ENCODE measurements at places on chromosomes 2 and 18.
A peak's percentile ranks its signal among the peaks of the same experiment; 100 is the strongest.

DNA sequence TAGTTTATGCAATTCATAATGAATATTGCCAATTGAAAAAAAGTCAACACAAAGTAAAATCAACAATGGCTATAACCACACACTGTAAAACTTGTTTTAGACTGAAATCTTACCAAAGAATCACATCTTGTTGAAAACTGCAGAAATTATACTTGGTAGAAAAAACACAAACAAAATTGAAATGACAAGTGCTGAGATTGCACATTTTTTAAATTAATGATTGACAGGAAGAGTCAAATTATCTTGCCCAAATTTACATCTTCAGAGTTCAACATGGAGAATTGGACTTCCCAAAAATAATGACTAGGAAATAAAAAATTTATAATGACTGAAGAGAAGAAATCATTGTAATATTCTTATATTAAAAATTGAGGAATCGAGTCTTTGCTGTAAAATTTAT, 84.6 kb upstream of the TTC39C start:
- no peak for DNase-seq

GRCh38 chr18:253121-253520, 14.7 kb downstream of the THOC1 start:
- no peak for DNase-seq

DNA sequence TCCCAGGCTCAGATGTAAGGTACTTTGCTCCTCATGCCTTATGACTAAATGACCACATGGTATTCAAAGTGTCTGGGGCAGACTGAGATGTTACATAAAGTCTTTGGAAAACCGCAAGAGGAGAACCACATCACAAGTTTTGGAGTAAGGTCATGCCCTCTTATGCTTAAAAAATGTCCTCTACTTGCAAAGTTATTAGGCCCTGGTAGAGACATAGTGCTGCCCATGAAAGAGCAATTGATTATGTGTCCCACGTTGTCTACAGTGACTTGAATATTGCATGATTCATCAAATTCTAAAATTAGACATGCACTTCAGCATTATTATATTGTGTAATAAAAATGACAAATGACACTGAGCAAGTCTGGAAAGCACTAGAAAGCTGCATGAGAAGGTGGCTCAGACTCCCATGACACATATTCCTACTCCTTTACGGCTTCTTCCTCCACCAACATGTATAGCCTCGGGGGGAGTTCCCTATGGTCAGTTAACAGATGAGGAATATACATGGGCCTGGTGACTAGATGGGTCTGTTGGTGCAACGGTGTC, 602.6 kb upstream of the VRK2 start:
- no peak for DNase-seq

DNA sequence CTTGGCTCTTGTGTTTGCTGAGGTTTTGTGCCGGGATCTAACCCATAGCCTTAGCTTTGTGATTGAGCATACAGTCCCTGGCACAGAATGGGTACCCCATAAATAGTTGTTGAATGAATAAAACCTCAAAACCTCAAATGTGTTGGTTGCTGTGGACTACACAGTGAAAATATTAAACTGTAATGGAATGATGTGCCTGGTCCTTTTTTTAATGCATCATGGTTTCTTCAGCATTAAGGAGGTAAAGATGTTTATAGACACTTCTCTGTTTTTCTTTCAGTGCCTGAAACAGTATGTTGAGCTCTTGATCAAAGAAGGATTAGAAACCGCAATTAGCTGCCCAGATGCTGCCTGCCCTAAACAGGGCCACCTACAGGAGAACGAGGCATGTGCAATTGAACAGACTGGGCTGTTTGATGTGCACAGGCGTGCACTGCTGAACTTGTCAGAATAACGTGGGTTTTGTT, 97.0 kb downstream of the RNF144A start:
- peak; percentile 28 for DNase-seq

GRCh38 chr2:135299658-135300244, 231.3 kb downstream of the ZRANB3 start:
- no peak for DNase-seq

DNA sequence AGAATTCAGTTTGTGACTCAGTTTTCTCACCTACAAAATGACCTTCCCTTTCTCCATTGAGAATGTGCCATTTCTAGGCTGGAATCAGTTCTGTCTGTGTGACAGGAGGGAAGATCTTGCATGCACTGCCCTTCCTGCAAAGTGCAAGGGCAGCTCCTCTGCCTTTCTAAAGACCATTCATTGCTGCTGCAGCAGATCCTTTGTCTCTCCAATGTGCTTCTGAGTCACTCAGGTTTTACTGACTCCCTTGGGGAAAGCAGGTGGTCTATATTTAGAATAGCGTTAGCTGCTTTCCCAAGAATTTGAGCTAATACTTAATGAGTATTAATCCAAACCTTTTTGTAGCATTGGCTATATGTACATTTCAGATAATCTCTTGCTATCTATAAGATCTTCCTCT, 62.5 kb downstream of the DAW1 start:
- DNase-seq, result no peak

DNA sequence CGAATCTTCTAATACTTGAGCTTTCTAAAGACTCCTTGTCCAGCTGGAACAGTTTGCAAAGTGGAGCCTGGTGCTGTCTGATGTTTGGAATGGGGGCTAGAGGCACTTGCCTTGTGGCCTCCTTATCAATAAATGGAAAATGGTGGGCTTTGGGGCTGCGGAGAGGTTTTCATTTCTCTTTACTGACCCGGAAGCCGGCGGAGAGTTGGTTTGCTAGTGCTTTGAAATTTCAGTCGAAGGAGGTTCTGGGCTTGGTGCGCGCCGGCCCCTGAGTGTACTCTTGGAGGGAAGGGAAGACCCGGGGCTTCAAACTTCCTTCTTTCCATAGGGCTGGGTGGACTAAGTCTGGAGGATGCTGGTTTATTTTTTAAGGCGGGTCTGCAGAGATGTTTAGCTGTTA, 714 bp downstream of the RPIA start:
- DNase-seq, result peak; percentile 13

- DNase-seq, result no peak
Measured at GRCh38 chr2:112023707-112024106, 31.4 kb upstream of the TMEM87B start.

DNA sequence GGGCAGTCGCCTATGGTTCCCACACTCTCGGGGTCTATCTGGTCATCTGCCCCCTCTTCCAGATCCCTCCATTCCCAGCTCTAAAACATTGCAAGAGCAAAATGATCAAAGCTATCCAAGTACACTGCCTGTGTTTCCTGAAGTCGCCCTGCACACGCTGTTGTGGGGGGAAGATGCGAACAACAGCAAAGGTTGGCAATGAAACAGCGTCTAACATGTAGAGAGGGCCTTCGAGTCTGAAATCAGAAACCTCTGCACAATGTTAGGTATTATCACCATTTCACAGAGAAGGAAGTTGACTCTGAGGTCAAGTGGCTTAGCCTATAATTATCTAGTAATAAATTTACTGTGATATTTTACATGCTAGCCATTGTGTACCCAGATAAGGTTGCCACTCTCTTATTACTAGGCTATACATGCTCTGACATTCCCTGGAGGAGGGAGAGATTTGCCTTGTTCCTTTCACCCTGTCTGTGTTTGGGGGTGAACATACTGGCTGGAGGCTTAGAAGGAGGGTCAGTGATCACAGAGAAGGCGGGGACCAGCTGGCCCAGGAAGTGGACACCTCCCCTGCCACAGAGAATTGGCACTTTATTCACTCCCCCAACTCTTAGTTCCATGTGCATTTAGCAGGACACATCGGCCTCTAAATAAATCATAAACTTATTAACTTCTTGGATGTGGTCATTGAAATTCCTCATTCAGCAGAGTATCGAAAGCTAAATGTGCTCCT, 36.8 kb downstream of the KCTD1 start:
- no peak for DNase-seq

DNA sequence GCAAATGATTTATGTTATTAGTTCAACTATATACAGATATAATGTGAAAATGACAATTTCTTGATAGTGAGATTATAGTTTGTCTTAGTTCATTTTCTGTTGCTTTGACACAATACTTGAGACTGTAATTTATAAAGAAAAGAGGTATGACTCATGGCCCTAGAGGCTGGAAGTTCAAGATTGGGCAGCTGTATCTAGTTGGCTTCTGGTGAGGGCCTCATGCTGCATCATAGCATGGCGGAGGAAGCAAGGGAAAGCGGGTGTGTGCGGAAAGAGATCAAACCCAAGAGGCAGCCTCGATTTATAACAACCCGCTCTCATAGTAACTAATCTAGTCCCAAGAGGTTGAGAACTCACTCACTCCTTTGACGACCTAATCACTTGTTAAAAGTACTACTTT, 11.4 kb downstream of the PLEKHA3 start:
- DNase-seq, result no peak

DNA sequence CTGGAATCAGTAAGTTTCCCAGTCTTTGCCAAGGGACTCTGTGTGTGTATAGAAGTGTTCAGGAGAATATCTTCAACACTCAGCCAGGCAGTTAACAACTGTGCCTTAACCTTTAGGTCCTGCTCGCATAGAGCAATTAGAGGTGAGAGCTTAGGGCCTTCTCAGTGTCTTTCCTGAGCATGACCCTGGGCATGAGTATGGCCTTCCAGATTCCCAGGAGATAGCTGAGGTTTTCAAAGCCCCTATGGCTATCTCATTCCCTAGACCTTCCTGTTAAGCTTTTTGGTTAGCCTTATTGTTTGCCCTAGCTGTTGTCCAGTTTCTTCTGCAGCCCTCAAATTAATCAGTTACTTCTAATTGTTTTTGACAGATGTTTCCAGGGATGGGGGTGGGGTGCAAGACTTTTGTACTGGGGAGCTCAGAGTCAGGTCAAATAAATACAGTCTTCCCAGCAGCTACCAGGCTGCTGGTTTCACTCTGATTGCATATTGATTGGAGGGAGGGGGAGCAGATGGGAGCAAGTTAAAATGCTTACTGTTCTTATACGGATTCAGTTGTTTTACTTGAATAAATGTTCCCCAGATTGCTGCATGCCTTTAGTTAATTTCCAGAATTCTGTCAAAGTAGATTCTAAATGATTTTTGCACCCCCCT, 23.1 kb downstream of the PDK1 start:
- no peak for DNase-seq

- DNase-seq, result no peak
Measured at GRCh38 chr2:55401124-55401523, 18.5 kb downstream of the CCDC88A start.

- no peak for DNase-seq
Measured at GRCh38 chr2:3958969-3959368, 255.6 kb downstream of the DCDC2C start.

GRCh38 chr18:58447402-58448095, 181.3 kb downstream of the ALPK2 start:
- no peak for DNase-seq

- no peak for DNase-seq
Measured at GRCh38 chr18:72675394-72675793, 131.3 kb upstream of the CBLN2 start.

- DNase-seq, result no peak
Measured at GRCh38 chr18:2961821-2962220, 51.1 kb downstream of the LPIN2 start.

DNA sequence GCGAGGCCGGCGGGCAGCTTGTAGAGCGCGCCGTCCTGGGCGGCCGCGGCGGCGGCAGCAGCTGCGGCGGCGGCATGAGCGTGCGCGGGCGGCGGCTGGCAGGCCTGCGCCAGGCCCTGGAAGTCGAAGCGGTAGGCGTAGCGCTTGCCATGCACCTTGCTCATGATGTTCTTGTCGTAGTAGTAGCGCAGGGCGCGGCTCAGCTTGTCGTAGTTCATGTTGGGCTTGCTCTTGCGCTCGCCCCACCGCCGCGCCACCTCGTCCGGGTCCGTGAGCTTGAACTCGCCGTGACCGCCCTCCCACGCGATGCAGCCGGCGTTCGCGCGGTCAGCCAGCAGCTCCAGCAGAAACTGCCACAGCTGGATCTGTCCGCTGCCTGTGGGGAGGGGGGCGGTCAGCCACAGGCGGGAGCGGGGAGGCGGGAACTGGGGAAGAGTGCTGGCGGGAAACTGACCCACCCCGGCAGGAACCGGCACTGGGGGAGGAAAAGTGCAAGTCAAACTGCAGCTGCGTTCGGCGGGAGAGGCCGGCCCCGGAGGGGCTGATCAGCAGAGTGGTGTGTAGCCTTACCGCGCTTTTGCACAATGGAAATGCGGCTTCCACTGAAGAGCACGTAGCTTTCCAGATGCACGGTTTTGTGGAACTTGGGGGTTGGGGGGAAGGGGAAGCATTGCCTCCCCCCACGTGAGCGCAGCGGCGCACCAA, 3.0 kb downstream of the FEV start:
- no peak for DNase-seq

GRCh38 chr2:72414137-72414760, 266.6 kb upstream of the CYP26B1 start:
- DNase-seq, result no peak

- DNase-seq, result no peak
Measured at GRCh38 chr2:66438498-66438833, 3.5 kb downstream of the MEIS1 start.

GRCh38 chr18:12765126-12765525, 62.3 kb downstream of the PSMG2 start:
- DNase-seq, result no peak

DNA sequence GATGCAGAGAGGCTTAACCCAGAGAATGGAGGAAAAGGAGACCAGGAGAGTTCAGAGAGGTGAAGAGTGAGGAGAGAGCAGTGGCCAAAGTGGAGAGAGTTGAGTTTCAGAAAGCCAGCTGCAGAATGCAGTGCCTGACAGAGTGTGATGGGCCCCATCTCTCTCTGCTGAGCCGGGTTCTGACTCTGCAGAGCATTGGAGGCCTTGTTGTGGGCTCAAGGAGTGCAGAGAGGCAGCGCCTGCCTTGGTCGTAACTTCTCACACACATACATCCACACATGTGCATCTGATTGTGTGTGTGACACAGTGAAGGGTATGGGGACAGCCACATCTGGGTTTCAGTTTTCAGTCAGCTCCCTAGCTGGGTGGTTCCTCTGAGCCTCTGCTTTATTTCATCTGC, 58.8 kb downstream of the AGAP1 start:
- no peak for DNase-seq

DNA sequence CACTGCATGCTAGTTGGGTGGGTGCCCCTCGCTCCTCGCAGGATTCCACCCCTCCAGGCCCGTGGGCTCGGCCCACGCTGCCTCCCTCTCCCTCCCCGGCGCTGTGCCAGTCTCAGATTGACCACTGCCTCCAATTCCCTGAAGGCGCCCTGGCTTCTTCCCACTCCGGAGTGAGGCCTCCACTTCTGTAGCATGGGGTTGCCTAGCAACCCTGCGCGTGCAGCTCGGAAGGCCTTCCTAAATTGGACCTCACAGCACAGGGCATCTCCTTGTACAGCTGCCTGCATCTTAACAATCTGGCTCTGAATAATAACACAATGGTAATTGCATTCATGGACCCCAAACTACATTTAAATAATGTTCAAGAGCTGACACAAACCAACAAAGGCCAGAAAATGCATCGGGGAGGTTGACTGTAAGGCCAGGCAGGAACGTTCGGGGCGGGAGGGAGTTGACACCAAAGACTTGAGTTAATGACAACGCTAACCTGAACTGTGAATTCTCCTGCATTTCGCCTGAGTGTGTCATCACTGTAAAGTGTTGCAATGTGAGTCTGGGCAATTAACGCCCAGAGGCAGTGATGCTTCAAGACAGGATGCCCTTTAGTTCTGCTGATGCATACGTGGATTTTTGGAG, 222.9 kb downstream of the ZBTB7C start:
- DNase-seq, result no peak

- DNase-seq, result no peak
Measured at GRCh38 chr2:233820774-233821105, 33.6 kb downstream of the HJURP start.

- DNase-seq, result no peak
Measured at GRCh38 chr2:124920448-124920847, 895.4 kb downstream of the CNTNAP5 start.

- no peak for DNase-seq
Measured at GRCh38 chr2:65511306-65511705, 78.9 kb upstream of the SPRED2 start.

- DNase-seq, result no peak
Measured at GRCh38 chr18:42824178-42824577, 291.3 kb downstream of the RIT2 start.

Measured in activated CD4-positive, alpha-beta T cell treated with anti-CD3 and anti-CD28 coated beads, Interleukin-2, amount 50 U/mL, for 1 hour (primary cell).